GM12891 (cell line): ENCODE measurements at places on chromosomes 1 and 21.
A peak's percentile ranks its signal among the peaks of the same experiment; 100 is the strongest.

DNA sequence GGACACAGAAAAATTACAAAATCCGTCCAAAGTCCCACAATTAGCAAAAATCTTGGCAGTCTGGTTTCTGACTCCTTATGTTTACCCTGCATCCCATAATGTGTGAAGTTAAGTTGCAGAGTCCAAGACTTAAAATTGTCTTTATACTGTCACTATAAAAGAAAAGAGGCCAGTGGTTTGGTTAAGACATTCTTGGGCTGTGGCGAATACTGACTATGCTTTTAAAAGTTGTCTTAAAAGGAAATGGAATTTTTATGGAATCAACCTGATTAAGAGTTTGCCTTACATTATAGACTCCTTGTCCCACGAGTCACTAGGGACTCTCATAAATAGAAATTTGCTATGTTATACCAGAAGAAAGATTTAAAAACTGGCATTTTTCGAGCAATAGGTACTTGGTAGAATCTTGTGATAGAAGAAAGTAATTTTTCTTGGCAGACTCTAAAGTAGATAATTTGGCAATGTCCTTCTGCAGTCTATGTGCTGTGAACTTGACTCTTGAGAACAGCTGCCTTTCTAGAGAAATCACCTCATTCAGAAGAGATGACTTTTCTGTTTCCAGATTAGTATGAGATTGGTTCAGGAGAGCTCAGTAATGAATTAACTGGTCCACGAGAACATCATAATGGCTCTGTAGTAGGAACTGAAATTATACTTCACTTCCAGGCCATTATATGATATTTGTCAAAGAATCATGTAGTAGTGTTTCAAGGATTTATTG is 31.8 kb downstream of the NTNG1 start:
- no peak for DNase-seq

- DNase-seq: no peak
Observed at GRCh38 chr1:173454966-173455524, 22.1 kb upstream of the PRDX6 start.

DNA sequence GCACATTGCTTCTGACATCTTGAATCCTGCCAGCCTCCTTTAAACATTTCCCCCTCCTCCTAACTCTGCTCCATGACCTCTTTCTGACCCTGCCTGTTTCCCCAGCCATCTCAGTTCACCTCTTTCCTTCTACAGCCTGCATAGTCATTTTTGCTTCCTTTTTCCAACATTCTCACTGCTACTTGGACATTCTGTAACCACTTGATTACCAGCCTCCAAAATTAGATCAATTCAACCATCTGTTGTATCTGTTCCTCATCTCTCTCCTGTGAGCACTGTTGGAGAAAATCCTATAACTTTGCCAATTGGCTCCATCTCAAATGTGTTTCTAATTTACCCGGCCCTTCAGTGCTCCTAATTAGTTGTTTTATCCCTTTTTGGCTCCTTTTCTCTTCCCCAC is 27.5 kb upstream of the GPR88 start:
- DNase-seq: no peak

DNA sequence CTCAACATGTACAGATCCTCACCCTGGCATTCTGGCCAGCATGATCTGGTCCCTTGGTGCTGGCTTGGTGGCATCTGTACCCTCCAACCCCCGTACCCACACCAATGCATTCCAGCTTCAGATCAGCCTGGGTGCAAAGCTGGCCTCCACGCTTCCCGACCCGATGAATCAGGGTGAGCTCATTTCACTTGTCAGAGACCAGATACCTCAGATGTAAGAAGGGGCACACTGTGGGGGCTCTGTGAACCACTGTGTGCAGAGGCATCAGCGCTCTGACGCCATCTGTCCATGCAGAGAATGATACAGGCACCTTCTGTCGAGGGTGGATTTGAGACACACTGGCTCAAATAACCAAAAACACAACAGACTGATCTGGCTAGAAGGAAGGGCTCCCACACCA is 76.6 kb downstream of the DMRTB1 start:
- no peak for DNase-seq

DNA sequence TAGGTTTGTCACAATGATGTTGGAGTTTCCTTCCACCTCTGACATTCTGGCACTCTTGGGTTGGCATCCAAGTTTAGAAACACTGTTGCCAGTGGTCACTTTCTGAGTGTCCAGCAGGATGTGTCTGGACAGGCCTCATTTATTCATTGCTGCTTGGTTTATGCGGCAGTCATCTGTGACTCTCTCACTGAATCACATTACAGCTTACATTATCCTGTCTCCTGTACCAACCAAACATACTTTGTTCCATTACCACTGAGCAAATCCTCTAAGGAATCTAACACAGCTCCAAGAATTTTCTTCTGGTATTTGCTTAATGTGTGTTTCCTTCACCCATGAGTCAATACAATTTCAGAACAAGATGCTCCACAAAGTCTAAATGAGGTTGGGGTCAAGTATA is 19.9 kb downstream of the SGIP1 start:
- DNase-seq: no peak

- no peak for DNase-seq
Observed at GRCh38 chr1:151563376-151563775, 23.3 kb downstream of the TUFT1 start.

- DNase-seq: no peak
Observed at GRCh38 chr1:32447469-32448185, 17.2 kb upstream of the ZBTB8B start.

- peak; percentile 8 for DNase-seq
Observed at GRCh38 chr1:112298558-112298957, 97.5 kb upstream of the CTTNBP2NL start.

GRCh38 chr1:52436817-52437216 is 32.4 kb downstream of the PRPF38A start:
- DNase-seq: no peak

GRCh38 chr1:16988210-16988609 is 7.8 kb upstream of the MFAP2 start:
- no peak for DNase-seq

DNA sequence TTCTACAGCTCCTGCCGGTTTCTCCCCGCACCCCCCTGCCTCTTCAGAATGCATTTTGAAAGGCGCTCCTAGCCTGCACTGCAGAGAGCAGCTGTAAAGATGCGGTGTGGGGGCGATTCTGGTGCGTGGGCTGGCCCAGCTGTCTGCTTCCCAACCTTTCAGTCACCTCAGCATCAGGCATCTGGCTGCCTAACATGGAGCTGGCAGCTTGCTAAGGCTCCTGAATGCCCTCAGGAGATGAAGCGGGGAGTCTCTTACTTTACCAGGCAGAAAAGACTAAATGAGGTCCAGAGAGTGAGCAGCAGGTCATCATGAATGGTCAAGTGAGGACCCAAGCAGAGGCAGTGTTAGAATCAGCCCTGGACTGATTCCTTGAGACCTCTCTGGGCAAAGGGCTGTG is 8.7 kb downstream of the IER5 start:
- no peak for DNase-seq

DNA sequence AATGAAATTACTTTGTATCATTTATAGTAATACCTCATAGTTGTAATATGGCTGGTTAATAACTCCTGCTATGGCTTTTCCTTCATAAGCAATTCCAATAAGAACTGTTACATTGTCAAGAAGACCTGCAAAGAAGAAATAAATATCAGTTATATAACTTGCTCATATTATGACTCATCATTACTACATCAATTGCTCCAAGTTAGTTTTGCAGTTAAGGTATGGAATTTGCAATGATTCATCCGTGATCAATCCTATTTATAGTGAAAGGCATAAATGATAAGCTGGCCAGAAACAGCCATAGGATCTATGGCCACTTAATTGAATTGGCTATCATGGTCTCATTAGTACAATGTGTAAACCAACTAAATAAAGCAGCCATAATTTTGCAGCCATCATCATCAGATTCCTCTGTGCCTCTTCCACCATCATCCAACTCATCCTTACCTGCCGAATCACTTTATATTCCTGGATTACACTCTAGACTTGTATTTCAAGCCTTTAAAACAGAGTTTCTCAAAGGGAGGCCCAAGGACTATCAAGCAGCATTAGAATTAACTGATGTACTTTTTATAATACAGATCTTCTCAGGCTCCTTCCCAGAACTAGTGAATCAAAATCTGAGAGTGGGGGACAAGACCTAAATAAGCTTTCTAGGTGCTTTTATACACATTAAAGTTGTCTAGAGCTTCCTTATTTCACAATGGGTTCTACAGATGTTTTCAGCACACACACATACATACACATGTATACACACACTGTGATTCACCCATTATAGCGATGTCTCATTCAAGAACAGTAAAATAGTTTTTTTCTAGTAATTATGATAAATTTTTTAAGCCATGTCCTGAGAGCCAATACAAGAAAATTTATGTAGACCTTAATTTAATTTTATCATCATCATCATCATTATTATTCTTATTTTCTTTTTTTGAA is 21.2 kb upstream of the EPRS1 start:
- DNase-seq: no peak

GRCh38 chr1:200372095-200372884 is 37.5 kb downstream of the ZNF281 start:
- DNase-seq: no peak

DNA sequence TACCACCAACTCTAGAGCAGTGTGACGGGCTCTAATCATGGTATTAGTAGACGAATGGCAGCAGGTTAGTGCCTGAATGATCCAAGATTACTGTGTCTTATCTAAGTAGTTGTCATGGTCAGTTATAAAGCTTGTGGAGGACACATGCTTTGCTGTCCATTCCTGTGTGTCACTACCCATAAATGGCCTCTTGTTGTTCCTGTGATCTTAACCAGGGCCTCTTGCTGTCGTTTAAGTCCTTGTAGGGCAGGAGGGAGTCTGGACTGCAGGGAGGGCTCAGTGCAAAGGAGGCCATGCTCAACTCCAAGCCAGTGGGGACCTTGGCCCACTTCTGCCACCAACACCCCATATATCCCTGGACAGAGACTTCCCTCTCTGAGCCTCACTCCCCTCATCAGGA is 130.5 kb downstream of the EPHB2 start:
- no peak for DNase-seq

DNA sequence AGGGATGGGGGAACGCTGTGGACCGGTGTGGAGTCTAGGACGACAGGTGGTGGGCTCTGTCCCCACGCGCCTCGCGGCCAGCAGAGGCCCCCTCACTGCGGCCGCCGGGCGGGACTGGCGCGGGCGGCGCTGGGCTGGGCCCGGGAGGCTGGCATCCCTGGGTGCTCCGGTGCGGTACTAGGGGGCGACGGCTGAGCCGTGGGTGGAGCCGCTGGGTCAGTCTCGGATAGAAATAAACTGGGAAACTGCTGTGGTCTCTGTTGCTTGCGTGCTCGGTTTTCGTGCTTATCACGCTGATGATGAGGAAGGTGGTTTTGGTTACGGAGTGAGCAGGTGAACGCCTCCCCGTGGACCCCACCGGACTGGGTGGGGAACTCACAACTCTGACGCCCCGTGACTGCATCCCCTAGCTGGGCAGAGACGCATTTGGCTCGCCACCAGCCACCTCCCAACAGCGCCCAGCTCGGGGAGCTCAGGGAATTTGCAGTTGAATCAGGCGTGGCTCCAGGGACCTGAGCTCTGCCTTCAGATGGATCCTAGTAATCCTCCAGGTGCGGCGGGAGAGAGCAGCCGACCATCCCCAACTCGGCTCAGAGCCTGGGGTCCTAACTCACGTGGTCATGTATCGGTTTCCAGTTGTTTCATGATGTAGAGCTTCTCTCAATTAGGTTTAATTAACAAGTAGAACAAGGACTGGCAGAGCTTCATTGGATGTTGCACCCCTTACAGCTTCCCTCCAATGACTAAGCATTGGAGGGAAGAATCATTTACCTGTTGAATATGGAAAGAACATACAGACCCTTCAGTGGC is 32.1 kb downstream of the HSD17B7 start:
- no peak for DNase-seq

DNA sequence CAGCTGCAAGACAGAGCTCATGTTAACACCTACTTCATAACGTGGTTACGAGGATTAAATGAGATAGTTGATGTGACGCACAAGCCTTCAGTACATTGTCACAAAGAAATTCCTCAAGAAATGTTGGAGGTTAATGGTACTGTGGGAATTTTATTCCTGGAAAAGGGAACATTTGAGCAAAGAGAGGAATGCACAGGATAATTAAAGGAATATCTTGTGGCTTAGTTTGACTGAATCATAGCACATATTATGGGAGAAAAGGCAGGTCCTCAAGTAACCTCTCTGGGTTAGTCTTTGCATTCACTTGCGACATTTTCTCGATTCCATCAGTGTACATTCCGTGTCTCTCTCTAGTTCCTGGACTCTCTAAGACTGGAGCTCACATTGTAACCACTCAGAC is 300.2 kb upstream of the DUSP10 start:
- no peak for DNase-seq

GRCh38 chr21:15493646-15494045 is 236.1 kb upstream of the USP25 start:
- DNase-seq: no peak

DNA sequence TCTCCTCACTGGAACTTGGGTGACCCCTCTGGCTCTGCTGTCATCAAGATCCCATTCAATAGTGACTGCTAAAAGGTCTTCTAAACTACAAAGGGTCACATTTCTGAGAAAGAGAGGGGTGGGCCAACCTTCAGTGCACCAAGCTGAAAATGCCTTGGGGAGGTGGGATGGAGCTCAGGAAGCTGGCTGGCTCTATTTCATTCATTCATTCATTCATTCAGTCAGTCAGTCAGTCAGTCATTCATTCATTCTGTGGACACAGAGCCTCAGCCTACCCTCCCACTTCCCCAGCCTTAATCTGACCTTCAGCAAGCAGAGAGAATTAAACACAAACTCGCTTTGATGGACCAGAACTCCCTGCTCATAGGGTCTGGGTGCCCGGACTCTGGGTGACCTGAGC is 11.7 kb downstream of the RUNX3 start:
- no peak for DNase-seq

DNA sequence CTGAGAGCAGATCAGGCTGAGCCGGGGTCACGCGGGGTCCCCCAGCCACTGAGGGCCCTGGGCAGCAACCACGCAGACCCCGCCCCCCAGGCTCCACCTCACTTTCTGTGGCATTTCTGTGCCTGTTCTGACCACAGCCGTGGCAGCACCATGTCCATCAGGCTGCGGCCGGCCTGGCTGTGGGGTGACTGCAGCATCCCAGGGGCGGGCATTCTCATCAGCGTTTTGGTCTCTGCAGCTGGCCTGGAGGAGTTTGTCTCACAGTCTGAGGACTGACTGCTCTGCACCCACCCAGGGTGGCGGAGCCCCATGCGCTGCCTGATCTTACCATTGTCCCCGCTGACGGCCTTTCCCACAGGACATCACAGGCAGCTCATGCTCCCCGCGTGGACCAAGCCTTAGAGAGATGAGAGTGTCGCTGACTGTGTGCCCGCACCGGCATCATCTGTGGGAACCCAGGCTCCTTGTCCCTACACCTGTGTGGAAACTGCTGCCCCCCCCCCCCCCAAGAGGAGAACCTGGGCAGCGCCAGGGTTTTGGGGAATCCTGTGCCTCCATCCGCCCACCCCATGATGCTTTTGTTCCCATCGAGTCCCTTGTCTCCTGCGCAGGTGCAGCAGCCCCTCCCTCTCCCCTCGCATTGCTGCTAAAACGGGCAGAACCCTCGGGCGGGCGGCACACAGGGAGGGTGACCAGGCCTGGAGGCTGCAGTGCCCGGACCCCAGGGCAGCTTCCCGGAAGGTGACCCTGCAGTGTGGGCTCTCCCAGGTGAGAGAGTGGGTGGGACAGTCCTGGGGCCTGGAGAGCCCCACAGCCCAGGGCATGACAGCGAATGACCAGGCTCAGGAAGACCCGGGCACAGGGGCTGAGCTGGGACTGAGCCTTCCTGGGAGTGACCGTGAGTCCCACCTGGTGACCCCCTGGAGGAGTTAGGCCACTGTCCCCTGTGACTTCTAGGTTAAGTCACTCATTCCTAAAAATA is 1.8 kb downstream of the KRTAP10-1 start:
- DNase-seq: no peak
